ENCODE measurements at places on chromosomes 6 and 20. TPM values are rescaled to one million over a fixed set of nuclear protein-coding genes. Genes with fewer than 3 reads are reported as not detected.

BPIFB2 gene
- total RNA-seq = not detected

ME1 gene
- total RNA-seq = not detected

SPATA2 gene
- 10.2 TPM for total RNA-seq

RAET1E gene
- not detected for total RNA-seq

USP49 gene
- total RNA-seq = 6.7 TPM

LTB gene
- total RNA-seq = 2,468 TPM

MRS2 gene
- total RNA-seq = 23.4 TPM

TCF21 gene
- not detected for total RNA-seq

CD83 gene
- 19.1 TPM for total RNA-seq

MYCT1 gene
- total RNA-seq = not detected

CDH26 gene
- total RNA-seq = 0.59 TPM

KIF13A gene
- total RNA-seq = 0.27 TPM

ITCH gene
- total RNA-seq = 70.6 TPM

TAGAP gene
- total RNA-seq = 43.7 TPM

SUMO4 gene
- 18.7 TPM for total RNA-seq

RGS17 gene
- total RNA-seq = not detected

DSE gene
- total RNA-seq = 2.6 TPM
